ENCODE measurements at places on chromosomes 16 and 17. TPM values are rescaled to one million over a fixed set of nuclear protein-coding genes. Genes with fewer than 3 reads are reported as not detected.

PIGS gene
- 55.6 TPM for total RNA-seq

CORO6 gene
- total RNA-seq, result 4.4 TPM

FOXN1 gene
- total RNA-seq, result not detected

SBK1 gene
- 4.8 TPM for total RNA-seq

C17orf113 gene
- 0.98 TPM for total RNA-seq

HOXB8 gene
- total RNA-seq, result 21.4 TPM

CEP112 gene
- total RNA-seq, result 4.7 TPM

HLF gene
- 0.75 TPM for total RNA-seq

KCNH6 gene
- total RNA-seq, result not detected

DNA sequence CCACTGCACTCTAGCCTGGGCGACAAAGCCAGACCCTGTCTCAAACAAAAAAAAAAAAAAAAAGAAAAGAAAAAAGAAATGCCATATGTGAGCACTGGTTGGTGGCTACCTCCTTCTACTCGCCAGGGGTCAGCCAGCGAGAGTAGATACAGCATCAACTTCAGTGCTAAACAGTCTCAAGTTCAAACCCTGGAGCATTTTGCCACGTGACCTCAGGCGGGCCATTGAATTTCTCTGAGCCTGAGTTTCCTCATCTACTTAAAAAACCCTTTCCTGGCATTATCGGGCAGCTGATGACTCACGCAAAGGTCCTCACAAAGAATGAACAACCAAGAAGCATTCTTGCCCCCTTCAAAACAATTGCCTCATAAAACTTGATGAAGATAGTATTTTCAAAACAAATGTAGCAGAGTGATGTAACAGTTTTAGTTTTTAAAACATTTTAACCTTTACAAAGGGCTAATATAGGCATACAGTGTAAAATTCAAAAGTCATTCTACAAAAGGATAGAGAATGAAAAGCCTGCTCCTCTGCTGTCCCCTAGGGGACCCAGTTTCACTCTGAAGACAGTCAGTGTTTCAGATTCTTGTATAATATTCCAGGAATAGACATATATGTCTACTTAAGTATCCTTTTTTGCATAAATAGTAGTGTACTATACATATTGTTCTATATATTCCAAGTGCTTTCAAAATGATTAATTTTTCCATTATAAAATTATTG, 28.4 kb downstream of the DNAH2 start:
- DNase-seq, result peak; percentile 69

GRCh38 chr17:4573669-4574068, 10.7 kb upstream of the SMTNL2 start:
- no peak for DNase-seq

DNA sequence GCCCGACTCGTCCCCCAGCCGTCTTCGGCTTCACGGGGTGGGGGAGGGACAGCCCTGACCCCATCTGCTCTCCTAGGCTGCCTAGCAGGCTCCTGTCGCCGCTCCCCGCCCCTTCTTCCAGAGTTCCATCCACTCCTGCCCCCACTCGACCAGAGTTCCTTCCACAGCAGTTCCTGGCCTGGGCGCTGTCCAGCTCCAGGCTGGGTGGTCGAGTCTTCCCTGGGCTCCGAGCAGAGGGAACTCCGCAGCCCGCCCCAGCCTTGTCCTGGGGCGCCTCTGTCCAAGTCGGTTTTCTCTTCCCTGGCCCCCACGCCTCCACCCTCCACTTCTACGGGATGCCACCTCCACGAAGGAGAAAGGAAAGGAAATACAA, 1.4 kb downstream of the PYY start:
- no peak for DNase-seq

GRCh38 chr16:85479972-85480726, 133.0 kb upstream of the GSE1 start:
- DNase-seq, result no peak

- no peak for DNase-seq
Measured at GRCh38 chr17:55390364-55390977, 31.2 kb downstream of the MMD start.

GRCh38 chr16:12339686-12340085, 363.2 kb downstream of the SNX29 start:
- DNase-seq, result no peak

GRCh38 chr17:62625870-62626200, 1.6 kb upstream of the MRC2 start:
- no peak for DNase-seq

- no peak for DNase-seq
Measured at GRCh38 chr17:51739245-51739886, 419.1 kb downstream of the CA10 start.

Measured in epithelial cell of proximal tubule (primary cell).